8988T (cell line): ENCODE measurements at places on chromosomes 7 and 10.
A peak's percentile ranks its signal among the peaks of the same experiment; 100 is the strongest.

DNA sequence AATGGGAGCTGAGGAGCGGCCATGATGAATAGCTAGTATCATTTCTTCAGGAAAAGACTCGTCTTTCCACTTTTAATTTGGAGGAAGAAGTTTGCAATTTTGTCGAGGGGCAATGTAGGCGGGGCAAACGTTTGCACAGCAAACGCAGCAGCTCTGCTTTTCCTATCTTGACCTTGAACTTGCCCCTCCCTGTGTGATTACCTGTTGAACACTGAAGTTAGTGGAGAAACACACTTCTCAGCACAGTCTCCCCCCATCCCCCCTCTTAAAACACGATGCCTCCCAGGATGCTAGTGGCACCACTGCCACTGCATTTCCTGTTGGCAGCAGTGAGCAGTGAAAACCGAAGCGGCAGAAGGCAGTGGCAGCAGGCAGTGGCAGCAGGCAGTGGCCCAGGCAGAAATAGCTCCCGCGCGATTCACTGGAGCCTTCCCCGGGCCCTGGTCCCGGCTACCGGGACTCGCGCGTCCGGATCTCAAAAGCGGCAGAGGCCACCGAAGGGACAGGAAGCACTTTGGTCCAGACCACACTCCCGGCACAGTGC lies at the start of gene EPDR1:
TSS of gene EPDR1 (plus strand) at position 336 of the 544 bp plus-strand sequence. CDS start 300 bp downstream, outside the sequence.
- DNase-seq = no peak

- no peak for DNase-seq
Measured at GRCh38 chr7:138245216-138245615, 169.0 kb downstream of the AKR1D1 start.

- DNase-seq = no peak
Measured at GRCh38 chr7:128701062-128701785, 29.1 kb downstream of the GARIN1A start.

- DNase-seq = no peak
Measured at GRCh38 chr7:77859343-77859742, 60.8 kb downstream of the PHTF2 start.

- no peak for DNase-seq
Measured at GRCh38 chr10:63261496-63261895, 128.4 kb downstream of the NRBF2 start.

GRCh38 chr10:129445436-129446182 lies 21.4 kb upstream of the MGMT start:
- DNase-seq = no peak

GRCh38 chr7:30390736-30391636 lies 87.6 kb downstream of the NOD1 start:
- DNase-seq = no peak

DNA sequence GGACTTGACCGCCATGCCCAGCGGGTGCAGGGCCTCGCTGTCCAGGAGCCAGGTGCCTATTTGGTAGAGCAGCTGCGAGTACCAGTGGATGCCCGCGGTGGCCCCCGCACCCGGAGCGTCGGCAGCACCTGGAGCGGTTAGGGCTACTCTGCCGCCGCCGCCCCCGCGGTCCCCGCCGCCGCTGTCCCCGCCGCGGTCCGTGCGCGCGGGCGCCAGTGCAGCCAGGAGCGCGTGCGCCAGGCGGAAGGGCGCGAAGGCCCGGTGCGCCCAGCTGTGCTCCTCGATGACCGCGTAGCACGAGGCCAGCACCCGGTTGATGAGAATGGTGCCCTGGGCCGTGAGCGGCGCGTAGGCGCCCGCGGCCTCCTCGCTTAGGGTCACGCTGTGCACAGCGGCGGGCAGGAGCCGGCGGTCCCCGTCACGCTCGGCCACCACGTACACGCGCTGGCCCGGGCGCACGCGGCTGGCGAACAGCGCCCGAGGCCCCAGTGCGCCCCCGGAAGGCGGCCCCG lies 9.3 kb downstream of the SHH start:
- DNase-seq = no peak

- DNase-seq = no peak
Measured at GRCh38 chr10:48184224-48184623, 90.3 kb downstream of the FRMPD2 start.

GRCh38 chr10:93751832-93752231 lies 5.9 kb upstream of the LGI1 start:
- peak; percentile 44 for DNase-seq

DNA sequence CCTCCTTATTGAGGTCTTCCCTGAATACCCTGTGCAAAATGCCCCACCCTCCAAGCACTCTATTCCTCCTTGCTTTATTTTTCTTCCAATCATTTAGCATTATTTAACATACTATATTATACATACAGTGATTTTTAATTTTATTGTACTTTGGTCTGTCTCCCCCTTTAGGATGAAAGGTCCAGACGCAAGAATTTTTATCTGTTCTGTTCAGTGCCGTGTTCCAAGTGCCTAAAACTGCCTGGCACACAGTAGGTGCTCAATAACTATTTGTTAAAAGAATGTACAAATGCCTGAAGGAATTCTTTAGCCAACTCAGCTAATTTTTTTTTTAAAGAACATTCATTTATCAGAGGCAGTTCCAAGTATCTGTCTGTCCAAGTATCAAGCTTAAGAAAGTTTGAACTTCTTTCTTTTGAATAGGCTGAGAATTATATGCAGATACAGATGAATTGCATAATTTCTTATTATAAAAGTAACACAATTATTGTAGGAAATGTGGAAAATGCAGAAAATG lies 34.1 kb upstream of the SLC25A13 start:
- DNase-seq = no peak

DNA sequence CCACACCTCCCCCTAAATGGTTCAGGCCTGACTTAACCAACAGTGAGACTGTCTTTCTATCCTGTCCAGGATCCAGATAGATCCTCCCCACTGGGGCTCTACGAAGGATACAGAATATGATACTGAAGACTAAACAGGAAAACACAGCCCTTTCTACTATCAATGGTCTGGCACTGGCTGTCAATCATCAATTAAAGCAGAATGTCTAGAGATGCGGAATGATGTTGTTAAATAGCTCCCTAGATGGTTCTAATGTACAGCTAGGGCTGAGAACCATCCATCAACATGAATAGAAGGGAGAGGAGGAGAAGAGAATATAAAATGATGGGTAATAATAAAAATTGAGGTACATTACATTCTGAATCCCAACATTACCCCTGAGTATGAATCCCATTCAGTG lies 314.3 kb upstream of the CELF2 start:
- no peak for DNase-seq

DNA sequence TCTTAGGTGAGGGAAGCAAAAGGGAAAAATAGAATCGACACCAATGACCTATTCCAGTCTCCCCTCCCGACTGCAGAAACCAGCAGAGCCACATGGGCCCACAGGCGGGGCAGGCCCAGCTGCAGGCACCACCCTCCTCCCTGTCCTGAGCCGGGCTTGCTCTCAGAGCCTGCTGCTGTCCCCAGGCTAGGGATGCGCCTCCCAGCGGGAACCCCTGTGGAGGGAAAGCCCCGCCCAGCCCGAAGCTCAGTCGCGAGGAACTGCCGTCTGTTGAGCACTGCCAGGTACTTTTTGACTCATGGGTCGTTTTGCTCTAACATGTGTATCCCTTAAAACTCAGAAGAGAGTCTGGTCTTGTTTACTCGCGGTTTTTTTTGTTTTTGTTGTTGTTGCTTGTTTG lies 124.5 kb upstream of the RET start:
- DNase-seq = no peak

DNA sequence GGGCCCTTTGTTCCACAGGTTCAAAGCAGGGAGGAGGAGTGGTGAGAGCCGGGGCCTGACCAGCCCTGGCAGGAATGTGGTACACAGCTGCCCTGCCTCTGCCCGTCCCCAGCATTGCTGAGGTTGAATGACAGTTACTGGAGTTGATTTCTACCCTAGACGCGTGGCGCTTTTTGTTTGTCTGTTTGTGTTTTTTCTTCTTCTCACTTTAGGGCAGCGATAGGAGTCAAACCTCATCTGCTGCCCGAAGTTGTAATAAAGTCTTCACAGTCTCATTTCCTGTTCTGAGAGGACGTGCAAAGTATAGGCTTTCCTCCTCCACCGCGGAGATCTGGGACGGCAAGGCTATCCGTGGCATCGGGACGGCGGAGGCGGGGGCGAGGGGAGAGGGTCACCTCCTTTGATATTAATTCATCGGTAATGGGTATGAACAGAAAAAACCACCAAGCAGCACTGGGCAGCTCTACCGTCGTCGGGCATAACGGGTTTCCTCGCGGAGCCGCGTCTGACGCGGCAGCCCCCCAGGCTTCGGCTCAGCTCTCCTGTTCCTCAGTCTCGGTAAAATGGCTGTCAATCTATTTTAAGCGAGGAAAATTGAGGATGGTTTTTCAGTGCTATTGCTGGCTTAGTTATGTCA lies 160.8 kb downstream of the LRMDA start:
- DNase-seq = no peak

DNA sequence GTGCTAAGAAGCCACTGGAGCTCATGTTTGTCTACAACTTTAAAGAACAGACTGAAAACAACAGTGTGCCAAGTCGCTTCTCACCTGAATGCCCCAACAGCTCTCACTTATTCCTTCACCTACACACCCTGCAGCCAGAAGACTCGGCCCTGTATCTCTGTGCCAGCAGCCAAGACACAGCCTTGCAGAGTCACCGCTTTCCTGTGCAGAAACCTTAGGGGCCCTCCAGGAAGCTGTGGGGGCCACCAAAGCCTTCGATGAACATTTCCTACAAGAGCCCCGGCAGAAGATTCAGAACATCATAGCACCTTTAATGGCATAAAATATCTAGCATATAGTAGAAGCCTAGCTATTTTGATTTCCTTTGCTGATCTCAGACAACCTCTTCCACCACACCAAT lies 88.0 kb upstream of the PRSS58 start:
- DNase-seq = no peak

DNA sequence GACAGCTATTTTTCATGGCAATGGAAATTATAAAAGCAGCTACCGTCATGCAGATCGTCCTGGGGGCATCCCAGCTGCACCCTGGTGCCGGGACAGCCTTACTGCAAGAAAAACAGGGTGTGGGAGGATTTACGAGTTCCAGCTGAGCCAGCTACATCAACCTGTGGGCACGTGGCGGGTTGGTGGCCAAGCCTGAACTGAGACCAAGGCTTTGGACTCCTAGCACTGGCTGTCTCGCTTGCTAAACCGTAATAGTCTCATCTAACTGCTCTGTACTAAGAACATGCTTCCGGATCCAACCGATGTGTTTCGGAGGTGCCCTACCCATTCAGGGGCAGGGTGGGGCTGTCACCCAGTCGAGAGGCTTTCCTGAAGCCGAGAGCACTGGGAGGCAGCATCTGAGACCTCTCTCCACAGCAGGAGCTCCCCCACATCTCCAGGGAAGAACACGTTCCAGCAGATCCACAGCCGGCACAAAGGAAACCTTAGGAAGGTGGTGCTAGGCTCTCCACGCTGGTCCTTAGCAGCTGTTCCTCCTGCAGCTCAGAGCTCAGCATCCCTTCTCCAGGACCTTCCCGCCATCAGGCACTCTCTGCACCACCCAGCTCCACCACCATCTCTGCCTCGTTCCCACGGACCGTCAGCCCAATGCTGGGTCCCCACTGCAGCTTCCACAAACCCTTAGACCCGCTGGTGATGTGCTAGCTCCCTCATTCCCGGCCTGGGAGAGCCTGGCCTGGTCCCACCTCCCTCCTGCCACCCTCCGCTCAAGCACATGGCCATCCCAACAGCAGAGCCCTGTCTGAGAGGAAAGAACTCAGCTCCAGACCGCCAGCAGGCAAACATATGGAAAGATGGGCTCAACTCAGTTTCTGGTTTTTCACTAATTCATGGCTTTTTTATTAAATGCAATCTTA lies 158.5 kb downstream of the PTPRN2 start:
- DNase-seq = no peak

- no peak for DNase-seq
Measured at GRCh38 chr7:133121175-133121844, 39.4 kb upstream of the CHCHD3 start.

GRCh38 chr7:40232242-40232893 lies 97.6 kb downstream of the SUGCT start:
- DNase-seq = no peak

GRCh38 chr7:63070696-63071095 lies 928.0 kb upstream of the ZNF722 start:
- no peak for DNase-seq

DNA sequence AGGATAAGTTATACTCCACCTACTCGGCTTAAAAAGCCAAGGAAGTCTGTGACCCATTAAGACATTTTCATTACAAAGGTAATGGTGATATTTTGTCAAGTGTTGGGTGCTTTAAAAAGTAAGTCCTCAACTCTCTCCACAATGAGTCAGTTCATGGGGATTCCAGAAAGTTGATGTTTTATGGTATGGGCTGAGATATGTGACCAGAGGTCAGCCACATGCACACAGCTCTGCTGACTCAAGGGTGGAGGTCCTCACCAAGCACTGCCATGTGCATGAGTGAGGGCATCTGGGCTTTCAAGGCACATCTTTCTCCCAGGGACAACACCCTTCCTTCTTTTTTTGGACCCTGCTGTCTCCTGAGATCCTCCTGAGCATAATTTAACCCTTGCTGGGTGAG lies 292.9 kb downstream of the PTEN start:
- DNase-seq = no peak

GRCh38 chr7:157515342-157516041 lies 178.7 kb downstream of the DNAJB6 start:
- no peak for DNase-seq

GRCh38 chr7:17298840-17299482 lies 509 bp downstream of the AHR start:
- peak; percentile 8 for DNase-seq

GRCh38 chr10:33155720-33156638 lies 178.5 kb downstream of the NRP1 start:
- no peak for DNase-seq

DNA sequence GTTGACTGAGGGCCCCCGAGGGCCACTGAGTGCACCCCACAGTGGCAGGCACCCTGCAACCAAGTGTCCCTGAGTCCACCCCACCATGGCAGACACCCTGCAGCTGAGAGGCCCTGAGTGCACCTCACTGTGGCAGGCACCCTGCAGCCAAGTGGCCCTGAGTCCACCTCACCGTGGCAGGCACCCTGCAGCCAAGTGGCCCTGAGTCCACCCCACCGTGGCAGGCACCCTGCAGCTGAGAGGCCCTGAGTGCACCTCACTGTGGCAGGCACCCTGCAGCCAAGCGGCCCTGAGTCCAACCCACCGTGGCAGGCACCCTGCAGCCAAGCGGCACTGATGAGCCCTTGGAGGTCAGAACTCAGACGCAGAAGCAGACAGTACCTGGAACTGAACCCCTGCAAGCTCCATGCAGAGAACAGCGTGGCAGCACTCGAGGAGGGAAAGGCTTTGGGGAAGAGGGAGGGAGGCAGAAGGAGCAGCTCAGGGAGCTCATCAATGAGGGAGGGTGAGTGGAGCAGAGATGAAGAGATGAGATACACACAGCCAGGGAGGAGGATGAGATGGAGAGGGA lies 156.5 kb downstream of the WDR37 start:
- no peak for DNase-seq
